ENCODE measurements at places on chromosomes 3 and 15.

DNA sequence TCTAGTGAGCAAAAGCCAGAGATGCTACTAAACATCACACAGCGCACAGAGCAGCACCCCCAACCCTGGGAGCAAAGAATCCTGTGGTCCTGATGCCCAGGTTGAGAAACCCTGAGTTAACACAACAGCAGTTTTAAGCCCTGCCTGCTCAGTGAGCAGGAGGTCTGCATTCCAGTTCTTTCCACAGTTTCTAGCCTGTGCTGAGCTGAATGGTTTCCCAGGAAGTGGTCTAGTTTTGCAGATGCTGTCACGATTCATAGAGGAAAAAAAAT, 171.1 kb upstream of the PROK2 start:
- no peak for DNase-seq

GRCh38 chr3:138688871-138689299, 80.3 kb downstream of the FAIM start:
- no peak for DNase-seq

DNA sequence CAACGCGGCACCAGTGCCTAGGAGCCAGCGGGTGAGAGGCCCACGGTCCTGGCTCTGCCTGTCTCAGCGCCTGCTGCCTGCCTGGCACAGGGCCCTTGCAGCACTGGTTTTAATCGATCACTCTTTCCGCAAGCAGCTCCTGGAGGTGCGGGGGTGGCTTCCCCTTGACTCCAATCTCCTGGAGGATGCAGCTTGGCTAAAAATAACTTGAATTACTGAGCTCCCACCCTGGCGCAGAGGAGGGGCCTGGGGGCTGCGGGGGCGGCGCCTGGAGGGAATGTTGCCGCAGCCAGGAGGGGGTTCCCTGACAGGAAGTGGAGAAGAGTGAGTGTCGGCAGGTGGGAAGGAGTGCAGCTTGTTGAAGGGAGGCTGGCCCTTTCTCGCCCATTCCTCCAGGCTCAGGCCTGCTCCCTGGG, 9.9 kb upstream of the RPL29 start:
- DNase-seq: peak; percentile 63

DNA sequence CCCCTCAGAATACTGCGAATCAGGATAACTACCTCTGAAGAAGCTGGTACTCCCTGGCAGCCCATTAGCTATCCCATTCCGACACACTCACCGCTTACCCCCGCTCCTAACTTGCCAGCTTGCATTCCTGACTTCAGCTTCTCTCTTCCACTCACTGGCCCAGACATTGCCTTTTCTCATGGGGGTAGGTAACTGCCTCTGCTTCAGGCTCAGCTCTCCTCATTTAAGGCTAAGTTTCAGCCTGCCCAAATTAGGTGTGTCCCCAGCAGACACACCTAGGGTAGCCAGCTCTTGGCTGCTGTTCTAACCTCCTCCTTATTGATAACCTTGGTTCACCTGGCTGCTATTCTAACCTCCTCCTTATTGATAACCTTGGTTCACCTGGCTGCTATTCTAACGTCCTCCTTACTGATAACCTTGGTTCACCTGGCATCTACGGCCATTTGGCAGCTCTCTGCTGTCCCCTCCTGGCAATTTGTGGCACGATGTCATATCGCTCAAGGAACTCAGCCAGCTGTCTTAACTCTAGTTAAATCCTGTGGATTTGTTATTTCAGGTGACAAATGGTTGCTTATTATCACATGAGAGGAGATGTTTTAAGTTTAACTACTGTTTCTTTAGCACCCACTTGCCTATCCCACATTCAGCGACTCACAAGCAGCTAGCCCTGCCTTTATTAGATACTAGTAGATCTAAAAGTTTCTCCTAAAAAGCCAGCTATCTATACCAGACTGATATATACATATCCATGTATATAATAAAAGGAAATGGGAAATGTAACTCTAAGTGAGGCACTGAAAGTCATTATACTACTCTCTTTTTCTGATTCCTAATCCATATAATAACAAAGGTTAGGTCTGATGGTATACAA, 106.5 kb upstream of the ACP3 start:
- no peak for DNase-seq

DNA sequence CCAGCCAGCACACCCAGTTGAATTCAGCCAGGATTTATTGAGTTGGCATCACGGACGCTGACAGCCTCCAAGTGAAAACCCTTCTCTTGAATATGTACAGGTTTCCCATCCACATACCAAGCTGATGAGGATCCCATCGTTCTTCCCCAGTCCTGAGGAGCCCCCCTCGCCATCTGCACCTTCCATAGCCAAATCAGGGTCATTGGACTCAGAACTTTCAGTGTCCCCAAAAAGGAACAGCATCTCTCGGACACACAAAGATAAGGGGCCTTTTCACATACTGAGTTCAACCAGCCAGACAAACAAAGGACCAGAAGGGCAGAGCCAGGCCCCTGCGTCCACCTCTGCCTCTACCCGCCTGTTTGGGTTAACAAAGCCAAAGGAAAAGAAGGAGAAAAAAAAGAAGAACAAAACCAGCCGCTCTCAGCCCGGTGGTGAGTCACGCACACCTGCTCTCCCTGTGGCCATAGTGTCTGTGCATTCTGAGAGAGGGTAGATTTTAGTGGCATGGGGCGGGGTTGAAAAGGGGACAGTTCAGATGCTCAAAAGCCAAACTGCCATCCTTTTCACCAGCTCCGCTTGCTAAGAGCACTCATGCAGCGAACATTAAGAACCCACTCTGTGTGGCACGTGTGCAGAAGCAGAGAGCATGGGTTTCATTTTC, 51.2 kb downstream of the KLHL25 start:
- no peak for DNase-seq

- DNase-seq: no peak
These were observed 271.6 kb downstream of the CHL1 start for GRCh38 chr3:468172-468571.

DNA sequence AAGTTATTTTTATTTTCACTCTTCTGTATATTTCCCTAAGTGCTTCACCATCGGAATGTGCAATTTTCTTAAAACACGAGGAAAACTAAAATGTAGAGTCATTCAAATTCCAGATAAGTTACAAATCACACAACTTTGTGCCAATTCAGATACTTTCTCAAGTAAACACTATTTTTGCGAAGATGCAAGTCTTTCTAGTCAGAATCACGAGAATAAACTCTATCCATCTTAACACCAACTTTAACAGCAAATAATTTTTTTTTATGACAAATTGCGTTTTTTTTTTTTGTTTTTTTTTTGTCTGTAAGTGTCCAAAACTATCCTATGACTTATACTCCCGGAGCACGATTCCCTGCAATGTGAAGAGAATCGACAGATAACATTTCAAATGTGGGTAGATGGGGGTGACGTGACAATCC, 1.3 kb downstream of the STAG1 start:
- DNase-seq: no peak

DNA sequence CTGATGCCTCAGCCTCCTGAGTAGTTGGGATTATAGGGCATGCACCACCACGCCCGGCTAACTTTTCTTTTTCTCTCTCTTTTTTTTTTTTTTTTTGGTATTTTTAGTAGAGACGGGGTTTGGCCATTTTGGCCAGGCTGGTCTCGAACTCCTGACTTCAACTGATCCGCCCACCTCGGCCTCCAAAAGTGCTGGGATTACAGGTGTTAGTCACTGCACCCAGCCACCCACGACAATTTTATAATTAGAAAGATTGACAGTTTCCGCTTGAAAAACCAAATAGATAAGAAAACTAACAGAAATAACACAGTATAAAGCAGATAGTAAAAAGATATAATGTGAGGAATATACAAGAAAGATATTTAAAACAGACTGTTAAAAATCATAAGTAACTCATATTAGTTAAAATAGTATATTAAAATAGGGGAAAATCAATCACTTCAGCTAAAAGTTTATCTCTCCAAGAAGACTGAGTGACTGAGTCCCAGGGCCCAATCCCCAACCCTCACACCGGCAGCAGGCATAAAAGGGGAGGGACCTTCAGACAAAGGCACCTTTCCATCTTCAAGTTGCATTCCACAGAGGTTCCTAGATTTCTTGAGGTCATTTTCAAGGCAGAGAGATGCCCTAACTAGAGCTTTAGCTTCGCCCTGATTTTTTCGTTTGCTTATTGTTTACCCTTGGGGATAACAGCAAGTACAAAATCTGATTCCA, 1.4 kb upstream of the WHAMM start:
- no peak for DNase-seq

GRCh38 chr3:172224560-172225214, 185.3 kb downstream of the FNDC3B start:
- no peak for DNase-seq

DNA sequence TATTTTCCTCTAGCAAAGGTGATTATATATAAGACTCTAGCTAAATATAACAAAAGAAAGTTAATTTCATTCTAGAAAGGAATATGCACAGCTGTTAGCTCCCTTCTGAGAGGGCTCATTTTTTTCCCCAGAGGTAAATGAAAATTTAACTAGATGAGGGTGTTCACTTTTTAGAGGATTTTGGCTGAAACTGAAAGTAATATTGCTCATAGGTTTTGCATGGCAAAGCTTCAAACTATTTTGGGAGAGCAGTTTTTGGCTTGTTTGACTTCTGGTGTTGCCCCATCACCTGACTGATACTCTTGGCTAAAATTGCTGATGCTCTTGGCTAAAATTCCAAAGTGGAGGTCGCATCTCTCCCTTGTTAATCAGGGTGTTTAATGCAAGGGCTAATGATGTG, 311.9 kb downstream of the EDEM1 start:
- no peak for DNase-seq

DNA sequence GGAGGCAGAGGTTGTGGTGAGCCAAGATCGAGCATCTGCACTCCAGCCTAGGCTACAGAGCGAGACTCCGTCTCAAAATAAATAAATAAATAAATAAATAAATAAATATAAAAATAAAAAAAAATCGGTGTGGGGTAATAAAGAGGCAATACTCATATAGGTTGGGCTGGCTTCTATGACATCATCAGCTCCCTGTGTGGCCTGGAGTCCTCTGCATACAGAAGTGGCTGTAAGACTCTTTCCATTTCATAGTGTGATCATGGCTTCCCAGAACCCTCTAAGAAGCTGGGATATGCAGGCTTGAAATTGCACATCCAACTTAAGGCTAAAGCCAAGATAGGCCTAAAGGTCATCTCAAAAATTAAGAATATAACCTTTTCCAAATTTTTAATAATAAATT, 101.6 kb downstream of the ZIC4 start:
- DNase-seq: no peak

DNA sequence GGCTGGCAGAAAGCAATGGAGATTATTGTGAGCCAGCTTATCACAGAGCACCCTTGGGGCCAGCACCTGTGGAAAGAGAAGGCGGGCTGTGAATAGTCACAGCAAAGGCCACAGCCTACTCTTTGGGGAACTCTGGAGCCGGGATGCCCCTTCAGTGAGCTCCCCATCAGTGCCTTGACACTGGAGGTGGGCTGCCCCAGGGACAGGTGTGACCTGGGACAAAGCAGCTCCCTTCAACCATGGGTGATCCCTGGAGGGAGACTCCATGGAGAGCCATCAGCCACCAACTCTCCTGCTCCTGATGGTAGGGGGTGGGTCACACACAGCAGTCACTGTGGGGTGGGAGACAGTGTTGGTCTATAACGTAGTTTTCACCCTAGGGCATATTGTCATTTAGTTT, 5.8 kb downstream of the TTC21A start:
- DNase-seq: no peak

DNA sequence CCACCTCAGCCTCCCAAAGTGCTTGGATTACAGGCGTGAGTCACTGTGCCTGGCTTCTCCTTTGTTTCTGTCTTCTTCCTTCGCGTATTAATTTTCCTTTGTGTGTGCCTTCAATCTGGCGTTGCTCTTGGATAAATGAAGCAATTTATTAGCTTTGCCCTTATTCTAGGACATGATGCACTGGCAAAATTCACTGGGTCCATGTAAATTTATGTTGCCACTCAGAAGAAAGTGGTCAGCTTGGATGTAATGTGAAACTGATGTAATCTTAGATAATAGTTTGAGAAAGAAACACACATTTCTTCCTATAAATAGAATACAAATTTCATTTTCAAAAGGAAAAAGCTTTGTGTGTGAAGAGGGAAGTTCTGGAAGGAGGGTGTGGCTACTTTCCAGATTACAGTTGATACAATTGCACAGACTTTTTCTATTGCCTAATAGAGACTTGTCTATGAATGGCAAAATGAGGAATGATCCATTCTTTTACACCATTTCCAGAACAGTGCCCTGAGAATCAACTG, 23.3 kb upstream of the ATP1B3 start:
- DNase-seq: no peak

DNA sequence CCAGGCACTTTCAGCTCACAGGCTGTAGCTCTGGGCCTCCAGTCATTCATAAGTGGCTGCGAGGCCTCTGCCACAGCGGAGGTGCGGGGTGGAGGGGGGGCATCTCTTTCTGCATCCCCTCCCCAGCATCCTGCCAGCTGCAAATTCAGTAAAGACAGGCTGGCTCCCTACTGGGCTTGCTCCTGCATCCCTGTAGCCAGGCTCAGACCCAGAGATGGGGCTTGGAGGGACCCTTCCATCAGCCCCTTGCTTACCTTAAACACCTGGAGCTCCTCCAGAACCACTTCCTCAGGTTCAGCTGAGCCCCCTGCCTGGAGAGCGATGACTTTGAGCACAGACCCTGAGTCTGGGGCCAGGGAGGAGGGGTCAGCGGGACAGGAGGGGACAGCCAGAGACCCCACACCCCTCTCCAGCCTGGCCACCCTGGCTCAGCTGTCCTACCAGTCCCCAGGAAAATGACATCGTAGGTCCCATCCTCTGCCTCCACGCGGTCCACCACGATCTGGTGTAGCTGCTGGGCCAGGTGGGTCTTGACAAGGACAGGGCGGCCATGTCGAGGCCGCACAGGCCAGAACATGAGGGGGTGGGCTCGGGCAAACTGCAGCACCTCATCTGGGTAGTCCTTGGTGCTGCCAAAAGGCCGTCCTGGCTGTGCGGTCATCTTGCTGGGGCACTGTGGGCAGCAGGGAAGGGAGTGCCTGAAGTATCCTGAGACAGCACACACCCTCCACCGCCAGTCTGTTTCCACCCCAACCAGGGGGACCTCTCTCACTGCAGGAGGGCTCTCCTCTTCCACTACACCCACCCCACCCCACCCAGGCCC, 5.3 kb downstream of the SEMA3G start:
- no peak for DNase-seq

Data from ecto neural progenitor cell (in vitro differentiated cells).